ENCODE measurements at places on chromosomes 7 and 10.

GRCh38 chr10:29250066-29250465 lies 38.8 kb upstream of the LYZL1 start:
- DNase-seq = no peak
- H3K36me3 ChIP-seq = no peaks in the 10 kb centered on the region
- H3K27ac ChIP-seq = no peak overlapping the region
- H3K4me1 ChIP-seq = no peaks in the 10 kb centered on the region
- no peak overlapping the region for H3K4me3 ChIP-seq

DNA sequence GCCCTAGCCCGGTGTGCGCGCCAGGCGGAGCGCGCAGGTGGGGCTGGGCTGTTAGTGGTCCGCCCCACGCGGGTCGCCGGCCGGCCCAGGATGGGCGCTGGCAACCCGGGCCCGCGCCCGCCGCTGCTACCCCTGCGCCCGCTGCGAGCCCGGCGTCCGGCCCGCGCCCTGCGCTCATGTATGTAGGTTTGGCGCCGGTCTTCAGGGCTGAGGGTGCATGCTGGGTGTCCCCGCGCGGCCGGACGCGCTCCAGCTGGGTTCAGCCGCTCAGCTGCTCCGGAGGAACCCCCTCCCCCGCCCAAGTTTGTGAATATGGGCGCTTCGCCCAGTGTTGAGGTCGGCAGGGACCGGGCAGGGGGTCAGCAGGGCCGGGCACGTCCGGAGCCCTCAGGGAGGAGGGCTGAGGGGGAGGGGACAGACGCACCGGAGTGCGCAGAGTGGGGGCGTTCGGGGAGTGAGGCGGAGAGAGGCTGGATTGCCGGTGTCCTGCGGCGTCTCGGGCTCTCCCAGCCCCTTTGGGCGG lies 559 bp downstream of the VWC2 start:
- no peaks in the 10 kb centered on the region for H3K36me3 ChIP-seq
- H3K27ac ChIP-seq = no peak overlapping the region
- H3K4me1 ChIP-seq = peaks cover 5% of the 10 kb centered on the region
- H3K27me3 ChIP-seq = peaks cover 44% of the 10 kb centered on the region
- DNase-seq = no peak

DNA sequence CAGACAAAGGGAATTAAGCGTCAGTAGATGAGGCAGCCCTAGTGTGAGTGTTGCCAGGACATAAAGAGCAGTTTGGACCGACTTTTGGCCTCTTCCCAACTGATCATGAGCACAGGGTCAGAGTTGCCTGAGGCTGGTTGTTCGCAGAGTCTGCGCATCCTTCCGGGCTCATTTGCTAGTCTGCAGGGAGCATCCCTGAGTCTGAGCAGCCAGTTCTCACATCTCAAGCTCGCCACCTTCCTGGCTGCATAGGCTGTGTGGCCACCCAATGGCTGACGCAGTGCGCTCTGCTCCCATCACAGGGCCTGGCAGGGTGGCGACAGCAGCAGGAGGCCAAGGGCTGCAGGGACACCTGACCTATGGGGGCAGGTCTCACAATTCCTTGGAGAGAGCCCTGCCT lies 5.0 kb downstream of the GAD2 start:
- H3K27ac ChIP-seq = no peak overlapping the region
- peaks cover 20% of the 10 kb centered on the region for H3K4me1 ChIP-seq
- no peak overlapping the region for H3K4me3 ChIP-seq
- no peak for DNase-seq
- peaks cover 2% of the 10 kb centered on the region for H3K36me3 ChIP-seq
- H3K27me3 ChIP-seq = peaks cover 67% of the 10 kb centered on the region

DNA sequence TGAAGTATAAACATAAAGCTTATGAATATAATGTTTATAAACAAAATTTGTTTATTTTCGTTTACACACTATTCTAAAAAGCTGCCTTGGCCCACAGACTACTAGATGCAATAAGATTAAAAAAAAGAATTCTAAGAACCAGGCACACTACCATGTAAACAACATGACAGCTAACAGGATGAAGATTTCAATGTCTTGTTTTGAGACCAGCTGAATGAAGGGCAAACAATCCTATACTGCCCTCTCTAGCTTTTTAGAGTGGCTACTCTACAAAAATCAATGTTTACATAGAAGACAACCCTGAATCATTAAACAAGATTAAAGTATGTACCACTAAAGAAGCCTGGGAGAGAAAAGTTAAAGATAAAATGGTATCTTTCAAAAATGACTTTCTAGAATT lies 38.6 kb downstream of the SLC25A40 start:
- no peak for DNase-seq
- H3K27ac ChIP-seq = no peak overlapping the region
- no peaks in the 10 kb centered on the region for H3K4me1 ChIP-seq
- no peaks in the 10 kb centered on the region for H3K27me3 ChIP-seq
- H3K4me3 ChIP-seq = no peak overlapping the region

DNA sequence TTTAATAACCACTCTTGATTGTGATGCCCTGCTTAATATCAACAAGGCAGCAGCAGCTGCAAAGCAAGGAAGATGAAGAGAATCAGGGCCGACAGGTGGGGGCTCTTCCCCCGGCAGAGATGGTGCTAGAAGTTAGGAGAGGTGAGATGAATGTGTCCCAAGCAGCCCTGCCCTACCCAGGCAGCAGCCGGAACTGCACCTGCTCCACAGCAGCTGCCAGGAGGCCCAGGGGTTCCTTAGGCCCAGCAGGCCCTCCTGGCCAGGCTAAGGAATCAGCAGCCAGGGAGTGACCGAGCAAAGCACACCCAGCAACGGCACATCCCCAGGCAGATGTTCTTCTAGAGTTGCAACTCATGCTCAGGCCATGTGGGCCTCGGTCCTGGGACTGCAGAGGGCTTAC lies 17.9 kb downstream of the AFAP1L2 start:
- H3K27me3 ChIP-seq = peaks cover 13% of the 10 kb centered on the region
- no peaks in the 10 kb centered on the region for H3K36me3 ChIP-seq
- DNase-seq = no peak
- peaks cover 7% of the 10 kb centered on the region for H3K4me1 ChIP-seq

GRCh38 chr7:84548366-84549365 lies 354.1 kb upstream of the SEMA3A start:
- H3K36me3 ChIP-seq = no peaks in the 10 kb centered on the region
- DNase-seq = no peak
- no peaks in the 10 kb centered on the region for H3K4me1 ChIP-seq
- no peak overlapping the region for H3K4me3 ChIP-seq

GRCh38 chr7:108860615-108861014 lies 290.9 kb downstream of the DNAJB9 start:
- H3K36me3 ChIP-seq = no peaks in the 10 kb centered on the region
- no peaks in the 10 kb centered on the region for H3K27me3 ChIP-seq
- no peak for DNase-seq
- H3K4me3 ChIP-seq = no peak overlapping the region
- H3K4me1 ChIP-seq = no peaks in the 10 kb centered on the region

GRCh38 chr10:48555310-48556042 lies 49.4 kb downstream of the ARHGAP22 start:
- DNase-seq = no peak
- no peak overlapping the region for H3K4me3 ChIP-seq
- H3K36me3 ChIP-seq = no peaks in the 10 kb centered on the region
- no peaks in the 10 kb centered on the region for H3K27me3 ChIP-seq
- H3K27ac ChIP-seq = no peak overlapping the region
- no peaks in the 10 kb centered on the region for H3K4me1 ChIP-seq

- DNase-seq = no peak
- H3K4me1 ChIP-seq = peaks cover 3% of the 10 kb centered on the region
- no peak overlapping the region for H3K27ac ChIP-seq
- H3K36me3 ChIP-seq = peaks cover 44% of the 10 kb centered on the region
- no peak overlapping the region for H3K4me3 ChIP-seq
Measured at GRCh38 chr7:133633055-133633454, 380.2 kb downstream of the EXOC4 start.

DNA sequence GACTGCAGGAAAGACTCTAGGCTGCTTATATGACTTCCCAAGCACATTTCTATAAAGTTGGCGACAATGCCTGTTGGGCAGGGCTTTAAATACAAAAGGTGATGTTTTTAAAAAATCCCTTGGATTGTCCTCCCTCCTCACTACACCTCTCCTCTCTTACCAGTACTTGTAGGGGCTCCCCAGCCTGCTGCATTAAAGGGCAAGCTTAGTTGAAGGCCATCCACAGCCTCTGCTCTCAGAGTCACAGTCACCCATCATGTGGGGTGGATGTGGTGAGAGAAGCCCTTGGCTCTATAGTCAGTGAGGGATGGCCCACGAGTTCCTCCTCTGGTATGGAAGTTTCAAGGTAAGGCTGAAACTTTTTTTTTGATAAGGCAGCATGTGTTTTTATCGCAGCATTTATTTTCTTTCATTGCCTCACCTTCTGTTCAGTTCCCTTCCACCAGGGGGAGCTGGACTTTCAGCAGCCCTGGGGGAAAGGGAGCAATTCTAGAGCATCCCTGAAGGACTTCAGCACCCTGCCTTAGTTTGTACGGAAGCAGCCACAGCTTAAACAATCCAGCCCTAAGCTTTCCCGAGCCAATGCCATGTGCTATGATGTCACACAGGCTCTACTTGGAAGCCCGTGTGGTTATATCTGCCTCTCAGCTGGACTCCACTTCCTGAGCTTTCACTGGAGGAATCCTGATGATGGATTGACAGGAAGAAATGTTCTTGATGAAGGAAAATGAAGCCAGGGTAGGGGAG lies 131.9 kb downstream of the CALCR start:
- H3K4me3 ChIP-seq = no peak overlapping the region
- H3K27ac ChIP-seq = no peak overlapping the region
- H3K36me3 ChIP-seq = no peaks in the 10 kb centered on the region
- no peaks in the 10 kb centered on the region for H3K4me1 ChIP-seq
- H3K27me3 ChIP-seq = no peaks in the 10 kb centered on the region

- peaks cover 82% of the 10 kb centered on the region for H3K36me3 ChIP-seq
- H3K4me1 ChIP-seq = no peaks in the 10 kb centered on the region
- H3K27ac ChIP-seq = no peak overlapping the region
- H3K27me3 ChIP-seq = no peaks in the 10 kb centered on the region
Measured at GRCh38 chr7:64521409-64521984, 41.4 kb downstream of the ZNF680 start.

- H3K36me3 ChIP-seq = no peaks in the 10 kb centered on the region
- peak; percentile 69 for DNase-seq
- peaks cover 7% of the 10 kb centered on the region for H3K4me1 ChIP-seq
- H3K4me3 ChIP-seq = no peak overlapping the region
Measured at GRCh38 chr7:30238721-30239441, 45.5 kb upstream of the ZNRF2 start.

DNA sequence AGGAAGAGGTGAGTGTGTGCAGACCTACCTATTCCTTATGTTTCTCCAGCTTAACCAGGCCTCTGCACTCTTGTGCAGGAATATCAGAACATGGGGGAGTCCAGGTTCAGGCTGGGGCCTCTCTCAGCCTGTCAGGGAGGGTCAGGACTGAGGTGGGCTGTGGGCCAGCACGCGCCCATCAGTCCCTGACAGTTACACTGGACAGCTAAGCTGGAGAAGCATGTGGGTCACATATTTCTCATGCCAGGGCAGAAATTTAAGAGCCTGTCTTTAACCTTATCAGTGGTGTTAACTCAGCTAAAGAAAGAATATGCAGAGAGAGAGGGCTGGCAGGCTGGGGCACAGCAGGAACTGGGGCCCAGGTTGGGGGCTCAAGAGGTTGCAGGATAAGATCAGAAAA lies 8.7 kb upstream of the POLD2 start:
- H3K27me3 ChIP-seq = no peaks in the 10 kb centered on the region
- H3K36me3 ChIP-seq = no peaks in the 10 kb centered on the region
- no peaks in the 10 kb centered on the region for H3K4me1 ChIP-seq
- DNase-seq = no peak
- no peak overlapping the region for H3K4me3 ChIP-seq
- H3K27ac ChIP-seq = no peak overlapping the region

DNA sequence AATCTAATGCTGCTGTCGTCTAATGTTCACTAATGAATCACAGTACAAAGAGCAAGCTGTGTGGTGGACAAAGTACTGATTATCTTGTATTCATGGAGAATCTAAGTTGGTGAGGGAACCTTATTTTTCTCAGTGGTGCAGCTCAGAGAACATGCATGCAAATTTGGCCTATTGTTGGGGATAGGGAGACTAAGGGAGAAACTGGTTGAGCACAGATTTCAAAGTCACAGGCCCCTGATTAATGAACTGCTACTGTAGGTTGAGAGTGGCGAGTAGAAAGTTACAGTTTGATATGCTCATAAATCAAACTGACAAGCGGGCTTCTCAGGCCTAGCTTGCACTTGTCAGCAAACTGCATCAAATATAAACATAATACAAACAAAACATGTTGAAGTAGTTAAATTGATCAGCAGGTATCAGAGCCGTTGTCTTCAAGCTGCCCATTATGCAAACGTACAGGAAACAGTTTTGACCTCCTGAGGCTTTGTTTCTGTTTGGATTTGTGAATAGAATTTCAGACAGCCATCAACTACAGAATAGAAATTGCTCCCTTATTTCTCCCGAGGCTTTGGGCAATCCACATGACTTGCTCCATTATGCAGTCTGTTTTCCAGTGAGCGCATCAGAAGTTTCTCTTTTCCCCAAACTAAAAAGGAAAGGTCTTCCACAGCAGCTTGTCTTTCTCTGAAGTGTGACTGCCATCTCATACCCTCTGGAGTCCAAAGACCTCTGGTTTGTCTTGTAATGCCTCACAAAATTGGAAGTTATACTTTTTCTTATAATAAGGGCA lies 215.8 kb downstream of the FOXP2 start:
- no peak overlapping the region for H3K4me3 ChIP-seq
- DNase-seq = no peak
- H3K27ac ChIP-seq = no peak overlapping the region
- H3K36me3 ChIP-seq = no peaks in the 10 kb centered on the region

- peaks cover 10% of the 10 kb centered on the region for H3K36me3 ChIP-seq
- H3K4me1 ChIP-seq = peaks cover 49% of the 10 kb centered on the region
- H3K27ac ChIP-seq = peak overlapping the region; percentile 0
- no peak for DNase-seq
- no peaks in the 10 kb centered on the region for H3K27me3 ChIP-seq
Measured at GRCh38 chr7:32879460-32879859, 12.1 kb downstream of the KBTBD2 start.

DNA sequence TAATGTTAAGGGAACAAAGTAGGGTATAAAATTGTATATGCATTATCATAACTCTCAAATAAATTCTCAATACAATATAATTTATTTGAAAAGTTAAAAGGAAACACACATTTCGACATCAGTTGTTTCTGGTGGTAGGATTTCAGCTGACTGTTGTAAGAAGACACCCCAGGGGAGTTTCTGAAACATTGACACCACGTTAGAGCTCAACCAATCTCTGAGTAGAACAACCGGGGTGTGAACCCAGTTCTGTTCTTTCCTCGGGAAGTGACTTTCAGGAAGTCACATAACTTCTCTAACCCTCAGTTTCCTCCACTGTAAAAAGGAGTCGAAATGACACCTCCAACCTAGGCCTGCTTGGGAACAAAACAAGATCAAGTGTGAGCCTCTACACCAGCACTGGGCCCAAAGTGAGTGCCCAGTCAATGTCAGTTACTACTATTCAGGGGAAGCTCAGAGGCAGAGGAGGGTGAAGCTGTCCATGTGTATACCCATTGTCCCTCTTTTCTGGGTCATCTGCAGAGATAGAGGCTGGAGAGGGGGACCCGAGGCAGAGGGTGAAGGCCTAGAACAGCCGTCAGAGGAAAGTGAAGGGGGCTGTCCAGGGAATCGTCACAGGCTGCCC lies 67.1 kb downstream of the AOAH start:
- H3K36me3 ChIP-seq = no peaks in the 10 kb centered on the region
- H3K27me3 ChIP-seq = no peaks in the 10 kb centered on the region
- no peak for DNase-seq
- H3K4me3 ChIP-seq = no peak overlapping the region
- H3K27ac ChIP-seq = no peak overlapping the region

All from activated CD4-positive, alpha-beta memory T cell treated with anti-CD3 and anti-CD28 coated beads for 36 hours (primary cell).